Left renal pelvis (tissue), 4 donors: ENCODE measurements at places on chromosomes 1 and 21. TPM values are rescaled to one million over a fixed set of nuclear protein-coding genes. Genes with fewer than 3 reads are reported as not detected.

DNA sequence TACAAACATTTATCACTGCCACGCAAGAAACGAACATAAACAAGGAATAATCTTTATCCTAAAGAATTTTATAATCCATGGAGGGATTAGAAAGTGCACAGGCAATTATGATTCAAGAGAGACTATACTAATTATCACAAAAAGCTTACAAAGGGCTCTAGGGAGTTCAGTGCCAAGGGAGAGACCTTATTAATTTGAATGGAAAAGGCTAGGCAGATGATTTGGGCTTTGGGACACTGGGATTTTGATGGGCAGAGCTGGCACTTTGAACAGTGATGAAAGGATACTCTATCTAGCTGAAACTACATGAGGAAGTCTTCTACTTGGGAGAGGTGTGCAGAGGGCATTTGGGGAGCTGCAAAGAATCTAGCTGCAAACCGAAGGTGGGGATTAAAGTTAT, 48.9 kb upstream of the IVNS1ABP start:
- no peak for DNase-seq

DNA sequence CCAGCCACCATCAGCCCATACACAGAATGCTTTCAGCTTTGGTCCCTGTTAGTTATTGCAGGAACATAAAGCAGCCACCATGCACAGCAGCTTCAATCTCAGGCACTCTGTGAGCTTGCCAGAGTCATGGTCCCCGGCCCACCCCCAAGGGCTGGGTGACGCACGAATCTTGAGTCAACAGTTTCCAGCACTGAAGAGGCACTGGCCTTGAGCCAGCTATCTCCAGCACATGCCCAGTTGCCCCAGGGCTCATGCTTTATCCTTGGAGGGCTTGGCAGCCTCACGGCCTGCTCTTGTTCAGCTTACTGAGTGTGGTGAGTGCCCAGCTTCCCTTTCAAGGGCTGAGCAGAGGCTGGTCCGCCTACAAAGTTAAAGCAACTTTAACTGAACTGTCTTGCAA, 200.7 kb upstream of the RAB4A start:
- no peak for DNase-seq

- no peak for DNase-seq
Measured at GRCh38 chr21:42900446-42900845, 7.3 kb downstream of the NDUFV3 start.

GRCh38 chr1:30719406-30720270, 3.7 kb downstream of the MATN1 start:
- no peak for DNase-seq

DNA sequence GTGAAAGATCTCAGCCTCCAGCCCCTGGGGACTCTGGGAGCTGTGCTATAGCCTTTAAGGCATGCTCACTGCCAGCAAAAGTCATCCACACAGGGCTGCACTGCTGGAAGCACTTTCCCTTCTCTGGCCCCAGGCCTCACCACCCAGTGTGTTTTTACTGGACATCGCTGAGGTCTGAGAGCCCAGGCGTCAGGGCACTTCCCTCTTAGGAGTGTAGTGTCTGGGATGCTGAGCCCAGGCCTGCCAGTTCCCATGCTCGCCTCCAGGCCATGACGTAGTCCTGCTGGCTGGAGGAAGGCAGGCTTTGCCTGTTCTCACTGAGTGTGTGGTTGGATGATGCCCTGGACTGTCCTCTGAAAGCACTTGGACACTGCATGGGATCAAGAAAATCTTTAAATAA, 101.2 kb downstream of the GDAP2 start:
- no peak for DNase-seq

DNA sequence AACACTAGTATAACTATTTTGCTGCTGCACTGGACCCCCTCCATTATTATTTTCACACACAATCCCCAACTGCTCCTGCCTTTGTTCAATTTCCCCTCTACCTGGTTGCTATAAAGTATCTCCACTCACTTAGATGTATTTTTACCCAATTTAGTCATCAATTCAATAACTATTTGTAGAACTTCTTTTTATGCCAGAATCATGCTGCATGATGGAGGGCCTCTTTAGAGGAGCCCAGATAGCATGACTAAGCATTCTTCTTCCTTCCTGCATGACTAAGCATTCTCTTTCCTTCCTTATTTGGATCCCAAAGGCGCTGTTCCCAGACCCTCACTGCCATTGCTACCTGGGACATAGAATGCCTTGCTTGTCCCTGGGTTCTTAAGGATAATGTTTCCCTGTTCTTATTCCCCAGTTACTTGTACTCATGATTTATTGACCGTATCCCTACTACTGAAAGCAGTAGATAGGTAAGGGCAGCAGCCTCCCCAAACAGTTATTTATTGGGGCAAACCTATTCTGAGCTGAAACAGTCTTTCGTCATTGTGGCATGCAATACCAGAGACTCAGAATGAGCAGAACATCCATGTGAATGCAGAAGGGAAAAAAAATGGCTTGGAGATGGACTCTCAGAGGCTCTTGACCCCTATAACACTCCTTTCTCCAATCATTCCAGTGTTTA, 89.3 kb upstream of the AKT3 start:
- DNase-seq = no peak

DNA sequence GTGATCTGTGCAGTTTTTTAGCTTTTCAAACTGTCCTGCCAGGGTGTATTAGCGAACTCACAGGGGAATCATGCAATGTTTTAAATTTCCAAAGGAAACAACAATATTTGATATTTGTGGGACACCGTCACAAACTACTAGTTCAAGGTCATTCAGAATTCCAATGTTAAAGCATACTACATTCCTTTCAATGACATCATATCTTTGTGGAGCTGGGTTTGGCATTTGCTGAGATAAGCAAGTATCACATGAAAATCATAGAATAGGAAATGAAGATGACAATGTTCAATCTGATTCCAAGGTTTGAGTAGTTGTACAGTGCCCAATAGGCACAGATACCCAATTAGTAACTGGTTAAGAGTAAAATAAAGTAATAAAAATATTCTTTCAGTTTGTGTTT, 35.6 kb downstream of the NUF2 start:
- no peak for DNase-seq

- no peak for DNase-seq
Measured at GRCh38 chr1:97348599-97349265, 572.1 kb downstream of the DPYD start.

GRCh38 chr1:83497563-83497962, 501.4 kb downstream of the TTLL7 start:
- no peak for DNase-seq

DNA sequence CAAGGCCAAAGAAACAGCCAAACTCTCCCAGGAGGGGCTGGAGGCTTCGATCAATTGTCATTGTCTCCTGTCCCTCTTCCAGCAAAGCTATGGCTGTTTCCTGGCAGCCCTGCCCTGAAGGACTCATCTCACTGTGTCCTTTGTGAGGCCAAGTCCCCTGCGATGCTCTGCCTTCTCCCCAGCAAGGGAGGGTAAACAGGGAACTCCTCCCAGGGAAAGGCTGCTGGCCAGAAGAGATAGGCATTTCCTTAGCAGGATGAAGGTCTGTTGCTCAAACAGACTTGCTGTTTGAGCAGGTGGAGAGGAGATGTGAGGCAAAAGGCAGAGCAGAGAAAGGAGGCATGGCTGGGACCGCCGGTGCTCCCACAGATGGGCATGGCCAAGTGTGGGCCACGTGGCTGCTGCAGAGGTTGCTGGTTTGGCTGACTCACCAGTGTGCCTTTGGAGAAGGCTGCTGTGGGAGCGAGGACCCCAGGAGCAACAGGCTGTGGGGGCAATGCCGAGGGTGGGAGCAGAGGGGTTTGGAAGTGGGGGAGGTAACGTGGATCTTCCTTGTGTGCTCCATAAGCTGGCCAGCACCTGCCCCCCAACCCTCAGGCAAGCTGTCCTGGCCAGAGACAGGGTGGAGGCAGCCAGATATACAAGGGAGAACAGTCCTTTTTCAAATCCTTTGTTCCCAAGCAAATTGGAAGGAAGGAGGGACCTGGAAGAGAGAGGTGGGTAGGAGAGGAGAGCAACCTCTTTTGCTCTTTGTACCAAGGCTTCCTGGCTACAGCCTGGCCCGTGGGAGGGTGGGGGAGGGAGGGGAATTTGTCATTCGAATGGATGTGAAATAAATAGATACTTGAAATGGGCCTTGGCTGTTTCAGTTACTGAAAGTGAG, 449.8 kb downstream of the SIPA1L2 start:
- no peak for DNase-seq

GRCh38 chr21:43957128-43957571, 55.0 kb upstream of the TRAPPC10 start:
- DNase-seq = no peak

- no peak for DNase-seq
Measured at GRCh38 chr1:115112496-115113375, 23.4 kb upstream of the TSPAN2 start.

DNA sequence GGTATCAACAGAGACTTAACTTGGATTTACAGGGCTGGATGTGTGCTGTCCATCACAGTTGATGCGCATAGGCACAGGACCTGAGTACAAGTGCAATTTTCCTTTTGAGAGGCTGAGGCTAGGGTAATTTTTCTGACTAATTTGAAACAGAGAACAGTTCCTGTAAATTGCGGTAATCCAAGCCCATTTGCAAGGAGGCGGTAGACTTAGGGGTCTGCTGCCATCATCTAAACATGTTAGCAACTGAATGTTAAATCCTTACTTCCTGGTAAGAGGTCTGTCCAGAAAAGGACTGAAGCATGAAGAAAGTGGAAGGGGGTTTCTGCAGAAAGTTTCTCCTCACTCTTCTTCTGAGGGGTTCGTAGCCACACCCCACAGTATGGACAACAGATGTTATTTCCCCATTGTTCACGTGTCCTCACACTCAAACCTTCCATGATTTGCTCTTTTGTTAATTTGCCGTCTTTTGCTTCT, 23.7 kb upstream of the C1orf198 start:
- DNase-seq = no peak

DNA sequence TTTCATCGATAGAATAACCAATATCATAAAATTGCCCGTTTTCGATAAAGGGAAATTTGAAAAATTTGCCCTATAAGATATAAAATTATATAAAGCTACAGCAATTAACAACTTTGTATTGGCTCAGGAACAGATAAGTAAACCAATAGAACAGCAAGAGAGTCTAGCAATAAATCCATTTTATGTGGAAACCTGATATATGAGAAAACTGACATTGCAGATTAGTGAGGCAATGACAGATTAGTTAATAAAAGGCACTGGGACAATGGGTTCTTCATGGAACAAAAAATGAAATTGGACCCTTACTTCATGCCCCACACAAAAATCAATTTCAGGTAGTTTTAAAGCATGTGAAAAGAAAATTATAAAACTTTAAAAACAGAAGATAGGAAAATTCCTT, 169.9 kb upstream of the ST6GALNAC5 start:
- DNase-seq = no peak

GRCh38 chr1:205494115-205494514, 10.4 kb upstream of the CDK18 start:
- DNase-seq = no peak

- no peak for DNase-seq
Measured at GRCh38 chr21:42209801-42210479, 9.0 kb upstream of the ABCG1 start.

DNA sequence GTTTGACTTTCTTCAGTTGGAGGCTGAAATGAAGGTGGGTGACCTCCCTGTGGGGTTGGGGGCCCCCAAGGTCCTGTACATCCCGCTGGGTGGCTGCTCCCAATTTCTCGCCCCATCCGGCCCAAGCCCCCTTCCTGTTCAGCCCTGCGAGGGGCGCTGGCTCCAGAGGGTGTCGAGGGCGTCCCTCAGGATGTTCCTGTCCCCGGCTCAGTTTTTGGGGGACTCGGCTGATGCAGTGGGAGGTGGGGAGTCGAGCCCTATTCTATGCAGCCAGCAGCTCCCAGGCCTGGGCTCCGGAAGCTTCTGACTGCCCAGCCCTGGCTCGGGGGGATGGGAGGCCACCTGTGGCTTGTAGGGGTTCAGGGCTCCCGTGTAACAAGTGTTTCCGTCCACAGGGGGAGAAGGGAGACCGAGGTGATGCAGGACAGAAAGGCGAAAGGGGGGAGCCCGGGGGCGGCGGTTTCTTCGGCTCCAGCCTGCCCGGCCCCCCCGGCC, 38.2 kb downstream of the SLC19A1 start:
- DNase-seq = no peak

The ARID1A gene
- polyA plus RNA-seq = 79.3 TPM

The SPRR1A gene
- polyA plus RNA-seq = not detected

The MARK1 gene
- 10.5 TPM for polyA plus RNA-seq

The KRTAP25-1 gene
- not detected for polyA plus RNA-seq

The MPL gene
- 0.64 TPM for polyA plus RNA-seq

The SHCBP1L gene
- polyA plus RNA-seq = 0.43 TPM
